Mammary epithelial cell (primary cell): ENCODE measurements at places on chromosomes 6 and 20. TPM values are rescaled to one million over a fixed set of nuclear protein-coding genes. Genes with fewer than 3 reads are reported as not detected.
A peak's percentile ranks its signal among the peaks of the same experiment; 100 is the strongest.

DNA sequence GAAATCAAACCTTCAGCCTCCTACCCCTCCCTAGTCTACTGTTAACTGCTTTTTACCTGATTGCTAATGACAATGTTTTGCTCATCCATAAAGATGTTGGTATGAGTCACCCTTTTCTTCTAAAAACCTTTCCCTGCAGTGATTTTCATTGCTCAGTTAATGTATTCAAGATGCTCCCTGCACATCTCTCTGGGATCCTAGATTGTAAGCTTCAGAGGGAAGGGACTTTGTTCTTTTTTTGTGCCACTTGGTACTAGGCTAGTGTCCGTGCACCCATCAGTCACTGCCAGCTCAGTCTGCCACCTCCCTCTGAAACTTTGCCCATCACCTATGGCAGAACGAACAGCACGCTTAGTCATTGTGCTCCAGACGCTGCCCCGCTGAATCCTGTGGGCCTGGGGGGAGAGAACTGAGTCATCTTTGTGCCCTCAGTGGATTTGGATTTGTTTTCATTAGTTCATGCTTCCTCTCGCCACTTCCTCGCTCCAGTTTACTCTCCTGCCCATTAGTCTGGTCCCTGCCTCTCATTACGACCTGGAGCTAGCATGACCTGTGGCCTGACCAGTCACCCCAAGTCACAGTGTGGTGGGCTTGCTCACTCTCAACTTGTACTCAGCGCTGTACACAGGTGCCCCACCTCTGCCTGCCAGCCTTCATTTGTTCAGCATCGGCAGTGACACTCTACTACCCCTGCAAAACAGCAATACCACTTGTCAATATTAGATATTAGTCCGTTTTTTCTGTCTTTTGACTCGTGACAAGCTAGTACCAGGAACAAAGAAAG lies 78.0 kb upstream of the TMEM181 start:
- peak; percentile 90 for DNase-seq

DNA sequence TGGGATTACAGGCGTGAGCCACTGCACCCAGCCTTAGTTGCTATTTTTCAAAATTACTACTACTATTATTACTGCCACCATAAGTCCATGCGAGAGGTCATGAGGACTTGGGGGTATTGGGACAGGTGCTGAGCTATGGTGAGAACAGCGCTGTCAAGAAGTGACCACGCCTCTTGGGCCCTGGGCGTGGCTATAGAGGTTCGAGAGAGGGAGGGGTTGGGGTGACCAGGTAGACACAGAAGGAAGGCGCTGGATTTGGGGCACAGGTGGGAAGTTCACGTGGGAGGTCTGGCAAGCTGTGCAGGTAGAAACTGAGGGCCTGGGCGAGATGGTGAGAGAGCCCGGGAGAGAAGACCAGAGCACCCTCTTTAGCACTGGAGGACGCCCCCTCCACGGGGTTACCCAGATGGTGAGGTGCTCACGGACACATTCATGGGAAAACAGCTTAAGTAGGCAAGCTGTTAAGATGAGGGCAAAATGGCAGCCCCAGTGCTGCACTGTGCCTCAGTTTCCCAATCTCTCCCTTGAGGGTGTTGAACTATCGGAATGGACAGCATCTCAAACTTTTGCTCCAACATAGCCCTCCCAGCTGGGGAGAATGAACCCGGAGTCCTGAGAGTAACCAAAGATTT lies 61.0 kb downstream of the RAB44 start:
- DNase-seq: no peak

- no peak for DNase-seq
These were observed 102.2 kb upstream of the ADGRF1 start for GRCh38 chr6:47144306-47144705.

DNA sequence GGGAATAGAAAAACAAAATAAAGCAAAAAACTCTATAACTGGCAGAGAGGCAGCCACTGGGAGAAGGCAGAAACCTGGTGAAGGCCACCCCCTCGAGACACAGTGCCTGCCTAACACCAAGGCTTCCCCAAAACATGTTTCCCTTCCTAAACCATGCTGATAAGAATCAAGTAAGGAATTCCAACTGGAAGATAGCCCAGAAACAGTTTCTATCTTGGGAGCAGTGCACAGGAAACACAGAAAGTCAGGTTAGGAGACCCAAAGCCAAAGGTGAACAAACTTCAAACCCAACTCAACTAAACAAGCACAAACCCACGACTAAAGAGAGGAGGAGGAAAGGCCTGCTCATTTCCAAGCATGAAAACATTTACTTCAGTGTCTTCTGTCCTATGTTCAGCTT lies 433.7 kb upstream of the RGS17 start:
- no peak for DNase-seq

DNA sequence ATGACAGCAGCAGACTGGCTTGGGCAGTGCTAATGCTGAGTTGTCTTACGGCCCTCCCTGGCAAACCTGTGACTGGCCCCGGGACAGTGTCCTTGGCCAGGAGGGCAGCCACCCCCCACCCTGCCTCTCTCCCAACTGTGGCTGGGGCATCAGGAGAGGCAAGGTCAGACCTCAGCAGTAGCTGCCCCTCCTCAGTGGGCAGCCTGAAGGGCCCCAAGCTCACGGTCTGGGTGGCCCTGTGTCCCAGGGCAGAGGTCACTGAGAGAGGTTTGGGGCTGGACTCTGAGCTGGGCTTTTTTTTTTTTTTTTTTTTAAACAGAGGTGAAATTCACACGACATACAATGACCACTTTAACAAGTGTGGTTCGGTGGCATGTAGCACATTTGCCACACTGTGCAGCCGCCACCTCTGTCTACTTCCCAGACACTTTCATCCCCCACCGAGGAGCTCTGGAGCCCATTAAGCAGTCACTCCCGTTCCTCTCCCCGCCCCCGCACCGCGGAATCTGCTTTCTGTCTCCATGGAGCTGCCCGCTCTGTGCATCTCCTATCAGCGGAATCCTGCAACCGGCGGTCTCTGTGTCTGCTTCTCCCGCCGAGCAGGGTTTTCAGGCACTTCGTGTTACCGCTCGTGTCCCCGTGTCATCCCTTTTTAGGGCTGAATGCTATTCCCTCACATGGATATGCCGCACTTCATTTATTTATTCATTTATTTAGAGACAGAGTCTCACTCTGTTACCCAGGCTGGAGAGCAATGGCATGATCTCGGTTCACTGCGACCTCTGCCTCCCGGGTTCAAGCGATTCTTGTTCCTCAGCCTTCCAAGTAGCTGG lies 67.9 kb upstream of the GATA5 start:
- no peak for DNase-seq

DNA sequence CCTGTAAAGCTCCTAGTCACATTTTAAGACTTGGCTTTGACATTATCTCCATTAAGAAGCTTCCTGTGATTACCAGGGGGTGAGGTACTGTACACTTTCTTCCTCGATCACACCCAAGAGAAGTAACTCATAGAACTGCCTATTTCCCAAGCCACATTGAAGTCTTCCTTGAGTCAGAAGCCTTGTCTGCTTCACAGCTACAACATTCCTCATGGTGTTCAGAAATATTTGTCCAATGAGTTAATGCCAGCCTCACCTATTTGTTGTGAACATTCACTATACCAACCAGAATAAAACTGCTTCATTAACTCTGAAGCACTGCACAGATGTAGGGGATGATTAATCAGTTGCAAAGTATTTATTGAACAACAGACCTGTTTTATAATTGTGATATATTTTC lies 622.3 kb downstream of the PTPRT start:
- DNase-seq: peak; percentile 2

DNA sequence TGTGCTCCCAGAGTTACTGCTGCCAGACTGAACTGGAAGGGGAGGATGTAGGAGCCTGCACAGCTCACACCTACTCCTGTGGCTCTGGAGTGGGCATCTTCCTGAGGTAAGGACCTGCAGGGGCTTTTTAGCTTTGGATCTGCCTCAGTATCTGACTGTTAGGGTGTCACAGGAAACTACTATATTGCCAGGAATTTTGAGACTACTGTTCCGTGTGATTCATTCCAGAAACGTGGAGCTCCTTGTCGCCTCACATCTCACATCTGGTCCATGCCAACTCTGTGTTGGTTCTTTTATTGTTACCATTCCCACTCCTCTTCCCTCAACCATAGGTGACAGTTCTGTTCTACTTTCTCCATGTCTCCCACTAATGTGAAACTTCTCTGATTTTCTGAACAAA lies 34.1 kb downstream of the PRPH2 start:
- DNase-seq: no peak

DNA sequence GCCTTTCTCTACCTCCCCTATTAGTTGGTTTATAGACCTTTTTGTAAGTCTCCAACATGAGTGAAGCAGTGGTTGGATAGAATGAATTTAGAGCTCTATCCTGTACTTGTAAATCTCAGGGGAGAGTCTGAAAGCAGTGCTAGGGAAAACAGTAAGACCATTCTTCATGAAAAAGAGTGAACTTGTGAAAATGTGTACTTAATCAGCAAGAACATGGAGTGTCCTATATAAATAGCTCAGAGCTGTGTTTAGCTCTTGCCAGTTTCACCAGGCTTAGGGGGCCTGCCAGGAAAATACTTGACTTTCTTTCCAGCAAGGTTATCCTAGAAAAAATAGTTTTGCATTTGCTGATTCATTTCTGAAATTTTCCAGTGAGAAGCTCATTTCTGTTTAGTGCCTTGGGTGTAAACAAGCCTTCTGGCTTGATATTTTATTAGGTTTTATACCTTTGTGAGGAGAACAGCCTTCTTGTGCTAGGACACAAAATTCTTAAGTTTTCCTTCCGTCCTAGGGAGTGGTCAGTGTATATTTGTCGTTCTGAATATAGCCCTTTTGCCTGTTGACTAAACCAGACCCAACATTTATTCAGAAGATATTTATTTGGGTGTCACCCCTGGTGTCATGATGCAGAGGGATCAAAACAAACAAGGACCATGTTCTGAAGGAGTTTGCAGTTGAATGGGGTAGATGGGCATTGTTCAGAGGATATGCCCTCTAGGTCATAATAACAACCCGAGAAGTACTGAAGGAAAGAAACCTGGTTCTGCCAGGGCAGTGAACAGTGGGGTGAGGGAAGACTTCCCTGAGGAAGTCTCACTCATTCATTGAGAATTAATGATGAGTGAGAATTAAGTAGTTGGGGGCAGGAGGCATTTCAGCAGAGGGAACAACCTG lies 7.6 kb downstream of the ARFGEF2 start:
- no peak for DNase-seq

GRCh38 chr6:149445095-149445466 lies 39.7 kb downstream of the ZC3H12D start:
- no peak for DNase-seq

DNA sequence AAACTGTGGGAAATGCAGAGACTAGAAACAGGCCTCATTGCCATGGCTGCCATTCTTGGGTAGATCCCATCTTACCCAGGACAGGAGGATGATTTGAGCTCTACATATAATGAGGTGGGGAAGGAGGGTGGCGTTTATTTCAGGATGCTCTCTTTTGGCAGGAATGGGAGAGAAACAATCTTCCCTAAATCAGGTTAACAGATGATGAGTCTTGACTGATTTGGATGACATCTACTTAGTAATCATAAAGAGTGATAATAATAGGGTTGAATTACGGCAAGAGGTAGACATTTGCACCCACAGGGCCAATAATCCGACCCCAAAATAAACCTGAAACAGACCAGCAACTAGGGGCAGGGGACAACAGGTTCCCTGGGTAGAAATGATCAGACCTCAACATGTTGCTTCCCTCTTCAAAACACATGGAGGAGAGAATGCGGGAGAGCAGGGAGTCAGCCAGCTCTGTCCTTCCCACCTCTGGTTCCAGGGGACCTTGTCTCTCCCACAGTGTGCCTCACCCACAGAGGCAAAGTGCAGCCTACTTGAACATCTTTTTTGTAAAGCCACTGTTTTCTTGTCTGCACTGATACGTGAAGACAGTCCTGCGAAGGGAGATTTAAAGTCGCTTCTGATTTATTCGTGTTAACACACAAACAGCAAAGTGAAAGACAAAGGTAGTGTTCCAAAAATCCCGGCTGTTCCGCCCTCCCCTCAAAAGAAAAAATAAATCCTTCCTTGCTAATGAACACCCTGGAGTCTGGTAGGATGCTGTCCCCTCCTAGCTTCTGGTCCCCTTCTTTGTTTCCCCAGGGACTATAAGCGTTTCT lies 3.9 kb downstream of the FOXQ1 start:
- no peak for DNase-seq

GRCh38 chr20:1474325-1474724 lies 7.7 kb upstream of the NSFL1C start:
- DNase-seq: no peak

- DNase-seq: no peak
These were observed 7.9 kb upstream of the ABHD12 start for GRCh38 chr20:25398376-25399036.

DNA sequence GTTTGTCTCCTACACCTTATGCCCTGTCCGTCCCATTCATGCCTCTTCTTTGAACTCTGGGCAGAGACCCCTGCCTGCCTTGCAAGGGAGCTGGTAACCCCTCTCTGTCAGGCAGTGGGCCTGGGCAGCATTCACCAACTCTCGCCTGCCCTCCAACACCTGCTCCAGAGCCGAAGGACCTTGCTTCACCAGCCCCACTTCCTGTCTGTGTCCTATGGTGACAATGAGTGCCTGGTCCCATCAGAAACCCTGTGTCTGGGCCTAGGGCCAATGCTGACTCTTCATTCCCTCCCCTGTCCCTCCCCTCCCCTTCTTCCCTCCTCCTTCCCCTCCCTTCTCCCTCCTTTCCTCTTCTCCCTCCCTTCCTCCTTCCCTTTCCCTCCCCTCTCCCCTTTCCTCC lies 22.8 kb upstream of the PCMTD2 start:
- no peak for DNase-seq

DNA sequence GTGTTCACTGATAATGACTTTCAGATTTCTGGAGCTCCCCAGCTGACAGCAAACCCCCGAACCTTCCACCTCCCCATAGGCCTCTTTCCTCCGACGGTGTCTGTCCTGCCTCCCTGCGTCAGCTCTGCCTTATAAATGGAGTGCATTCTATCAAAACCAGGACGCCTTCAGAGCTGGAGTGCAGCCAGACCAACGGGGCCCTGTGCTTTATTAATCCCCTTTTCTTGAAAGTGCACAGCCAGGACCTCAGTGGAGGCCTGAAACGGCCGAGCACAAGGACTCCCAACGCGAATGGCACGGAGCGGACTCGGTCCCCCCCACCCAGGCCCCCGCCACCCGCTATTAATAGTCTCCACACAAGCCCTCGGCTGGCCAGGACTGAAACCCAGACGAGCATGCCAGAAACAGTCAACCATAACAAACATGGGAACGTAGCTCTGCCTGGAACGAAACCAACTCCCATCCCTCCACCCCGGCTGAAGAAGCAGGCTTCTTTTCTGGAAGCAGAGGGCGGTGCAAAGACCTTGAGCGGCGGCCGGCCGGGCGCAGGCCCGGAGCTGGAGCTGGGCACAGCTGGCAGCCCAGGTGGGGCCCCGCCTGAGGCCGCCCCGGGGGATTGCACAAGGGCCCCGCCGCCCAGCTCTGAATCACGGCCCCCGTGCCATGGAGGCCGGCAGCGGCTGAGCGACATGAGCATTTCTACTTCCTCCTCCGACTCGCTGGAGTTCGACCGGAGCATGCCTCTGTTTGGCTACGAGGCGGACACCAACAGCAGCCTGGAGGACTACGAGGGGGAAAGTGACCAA lies 42.3 kb upstream of the NAA20 start:
- peak; percentile 91 for DNase-seq

KCNK16 gene
- polyA plus RNA-seq: not detected

B3GAT2 gene
- polyA plus RNA-seq: not detected

LHFPL5 gene
- polyA plus RNA-seq: not detected

CAPN11 gene
- polyA plus RNA-seq: not detected

STMND1 gene
- polyA plus RNA-seq: not detected

TMEM217 gene
- polyA plus RNA-seq: 1.1 TPM

TNFRSF21 gene
- 89.7 TPM for polyA plus RNA-seq

TRIM10 gene
- not detected for polyA plus RNA-seq

GINM1 gene
- 19.2 TPM for polyA plus RNA-seq

GSTA3 gene
- polyA plus RNA-seq: not detected

HLA-DOA gene
- polyA plus RNA-seq: 0.18 TPM
